KBM-7 (cell line): ENCODE measurements at places on chromosomes 4 and X.
A peak's percentile ranks its signal among the peaks of the same experiment; 100 is the strongest.

GRCh38 chr4:56619816-56620215 is 61.3 kb downstream of the HOPX start:
- DNase-seq = no peak

- no peak for DNase-seq
Measured at GRCh38 chr4:28225050-28225449, 1364.4 kb downstream of the STIM2 start.

GRCh38 chr4:70895811-70896491 is 6.2 kb upstream of the MOB1B start:
- peak; percentile 40 for DNase-seq

DNA sequence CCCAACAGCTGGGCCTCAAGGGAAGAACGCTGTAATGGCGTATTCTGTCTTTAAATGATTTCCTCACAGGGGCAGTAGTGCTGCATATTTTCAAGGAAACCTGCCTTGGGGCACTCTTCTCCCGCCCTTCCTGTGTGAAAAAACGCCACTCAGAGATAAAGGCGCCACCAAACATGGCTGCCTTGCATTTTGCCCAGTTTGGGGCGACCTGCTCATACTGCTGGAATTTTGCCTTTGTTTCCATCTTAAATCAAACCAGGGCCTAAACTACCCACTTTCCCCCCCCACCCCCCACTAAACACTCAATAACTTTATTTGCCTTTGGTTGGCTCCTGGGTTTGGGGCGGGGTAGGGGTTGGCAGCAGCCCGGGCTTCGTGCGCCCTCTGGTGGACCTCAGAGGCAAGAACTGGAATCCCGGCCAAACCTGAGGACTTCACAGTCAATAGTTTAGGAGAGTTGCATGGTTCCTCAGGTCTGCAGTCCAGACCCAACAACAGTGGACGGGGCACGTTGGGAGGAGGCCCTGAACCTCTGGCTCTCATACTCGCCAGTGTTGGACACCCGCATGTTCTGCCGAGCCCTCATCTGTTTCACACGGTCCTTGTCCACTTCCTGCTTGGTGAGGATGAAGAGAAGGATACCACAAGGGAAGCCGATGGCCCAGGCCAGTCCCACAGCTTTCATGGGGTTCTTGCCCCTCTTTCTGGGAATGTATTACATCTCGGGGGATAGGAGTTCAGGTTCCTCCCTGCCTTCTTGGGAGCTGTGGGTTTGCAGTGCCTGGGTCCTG is 220.1 kb upstream of the STK26 start:
- DNase-seq = no peak

GRCh38 chrX:70755850-70756249 is 152.7 kb downstream of the TEX11 start:
- DNase-seq = no peak

DNA sequence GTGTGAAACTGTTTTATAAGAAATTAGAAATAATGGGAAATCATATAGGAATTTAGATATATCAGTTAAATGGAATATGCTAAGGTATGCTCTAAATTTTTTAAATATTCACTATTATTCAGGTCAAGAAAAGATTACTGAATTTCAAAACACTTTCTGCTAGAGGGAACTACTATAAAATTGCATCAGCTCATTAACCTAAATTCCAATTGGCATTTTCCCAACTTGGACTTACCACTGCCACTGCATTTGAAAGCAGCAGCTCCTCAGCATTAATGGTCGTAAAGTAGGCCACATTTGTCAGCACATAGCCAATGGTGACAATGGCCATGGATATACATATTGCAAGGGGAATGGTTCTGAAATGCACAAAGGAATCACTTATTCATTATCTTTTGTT is 57.3 kb downstream of the SLC7A11 start:
- DNase-seq = no peak

- no peak for DNase-seq
Measured at GRCh38 chr4:8525383-8526120, 54.6 kb upstream of the GPR78 start.

GRCh38 chr4:71338846-71339593 is at the start of gene SLC4A4:
Gene SLC4A4 (plus strand): TSS chr4:71339020.
- DNase-seq = peak; percentile 14

- DNase-seq = no peak
Measured at GRCh38 chr4:72779241-72779640, 210.2 kb upstream of the ADAMTS3 start.

GRCh38 chr4:168884251-168885124 is 125.6 kb downstream of the CBR4 start:
- DNase-seq = no peak

GRCh38 chr4:42366959-42367358 is 30.3 kb upstream of the SHISA3 start:
- DNase-seq = no peak

DNA sequence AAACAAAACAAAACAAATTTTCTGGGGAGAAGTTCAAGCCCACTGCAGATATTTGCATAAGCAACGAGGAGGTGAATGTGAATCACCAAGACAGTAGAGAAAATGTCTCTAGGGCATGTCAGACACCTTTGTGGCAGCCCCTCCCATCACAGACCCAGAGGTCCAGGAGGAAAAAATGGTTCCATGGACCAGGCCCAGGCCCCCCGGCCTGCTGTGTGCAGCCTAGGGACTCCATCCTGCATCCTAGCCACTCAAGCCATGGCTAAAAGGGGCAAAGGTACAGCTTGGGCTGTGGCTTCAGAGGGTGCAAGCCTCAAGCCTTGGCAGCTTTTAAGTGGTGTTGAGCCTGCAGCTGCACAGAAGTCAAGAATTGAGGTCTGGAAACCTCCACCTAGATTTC is 54.0 kb downstream of the LPAR4 start:
- no peak for DNase-seq

DNA sequence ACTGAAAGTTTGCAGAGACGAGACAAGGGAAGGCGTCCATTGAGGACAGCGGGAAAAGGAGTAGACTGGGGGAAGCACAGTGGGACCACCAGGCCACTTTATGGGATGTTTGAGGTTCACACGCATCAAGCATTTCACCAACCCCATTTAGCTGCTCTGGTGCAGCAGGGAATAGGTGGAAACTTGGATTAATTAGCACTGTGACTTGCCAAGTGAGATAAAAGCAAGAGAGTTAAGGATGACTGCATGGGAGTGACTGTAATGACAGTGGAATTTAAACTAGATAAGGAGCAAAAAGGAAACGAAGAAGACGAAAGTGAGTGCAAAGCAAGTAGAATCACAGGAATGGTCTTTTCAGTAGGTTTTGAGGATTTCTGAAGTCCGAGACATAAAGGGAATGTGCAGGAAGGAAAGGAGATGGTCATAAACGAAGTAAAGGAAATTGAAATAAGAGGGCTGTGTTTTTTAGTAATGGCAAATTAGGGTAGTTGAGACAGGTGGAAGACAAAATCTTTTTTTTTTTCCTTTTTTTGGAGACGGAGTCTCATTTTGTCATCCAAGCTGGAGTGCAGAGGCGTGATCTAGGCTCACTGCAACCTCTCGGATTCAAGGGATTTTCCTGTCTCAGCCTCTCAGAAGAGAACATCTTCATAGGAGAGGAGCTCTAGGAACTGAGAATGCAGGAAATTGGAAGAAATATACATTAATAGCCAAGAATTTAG is 119.0 kb upstream of the MAP9 start:
- DNase-seq = no peak

GRCh38 chr4:150038335-150039076 is 39.7 kb upstream of the DCLK2 start:
- DNase-seq = no peak

GRCh38 chrX:26783512-26784225 is 567.7 kb downstream of the MAGEB5 start:
- peak; percentile 71 for DNase-seq

GRCh38 chr4:88743696-88744095 is 46.1 kb upstream of the NAP1L5 start:
- DNase-seq = no peak

- DNase-seq = no peak
Measured at GRCh38 chr4:156146571-156146970, 192.9 kb upstream of the CTSO start.

DNA sequence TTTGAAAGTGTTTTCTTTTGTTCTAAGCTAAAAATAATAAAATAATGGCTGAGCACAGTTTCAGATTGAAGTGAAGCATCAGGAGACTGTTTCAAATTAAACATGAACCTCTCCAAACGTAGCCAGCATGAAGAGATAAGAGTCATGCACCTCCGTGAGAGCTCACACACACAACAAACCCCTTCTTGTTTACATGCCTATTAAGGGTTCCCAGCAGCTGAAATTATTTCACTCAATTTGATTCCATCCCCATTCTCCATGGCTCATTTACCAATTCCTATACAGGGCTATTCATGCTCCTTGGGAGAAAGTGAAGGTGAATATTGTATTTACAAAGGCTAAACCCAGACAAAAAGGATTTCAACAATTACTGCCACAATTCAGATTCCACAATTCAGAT is 954.1 kb upstream of the INTU start:
- no peak for DNase-seq

DNA sequence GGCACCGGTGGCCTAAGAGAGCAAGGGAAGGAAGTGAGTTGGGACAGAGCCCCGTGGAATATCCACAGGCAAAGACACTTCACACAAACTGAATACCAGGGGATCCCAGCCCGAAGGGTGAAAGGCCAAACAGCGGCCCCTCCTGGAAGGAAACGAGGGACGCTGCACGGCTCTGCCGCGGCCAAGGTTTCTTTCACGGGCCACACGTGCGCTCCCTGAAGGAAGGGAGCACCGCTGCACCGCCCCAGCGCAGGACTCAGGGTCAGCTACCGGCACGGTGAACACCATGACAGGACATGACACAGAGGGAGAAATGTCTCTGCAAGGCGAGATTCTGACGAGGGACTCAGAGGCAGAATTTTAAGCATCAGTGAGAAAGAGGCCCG is 31.5 kb upstream of the GTPBP6 start:
- DNase-seq = no peak

DNA sequence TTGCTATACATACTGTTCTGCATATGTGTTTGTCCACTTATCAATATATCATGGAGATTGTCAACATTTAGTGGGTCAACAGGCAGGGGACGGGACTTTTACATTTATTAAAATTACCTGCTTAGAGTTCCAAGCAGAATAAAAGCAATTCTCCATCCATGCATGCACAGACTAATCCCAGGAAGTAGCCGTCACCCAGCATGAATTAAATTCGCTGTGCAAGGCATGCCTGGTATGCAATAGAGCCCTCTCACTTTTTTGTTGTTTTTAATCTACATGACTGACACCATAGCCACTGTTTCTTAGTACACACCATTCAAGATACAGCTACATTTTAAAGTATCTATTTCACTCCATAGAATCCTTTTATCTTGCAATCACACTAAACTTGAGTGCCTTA is 108.9 kb downstream of the USP46 start:
- DNase-seq = no peak

DNA sequence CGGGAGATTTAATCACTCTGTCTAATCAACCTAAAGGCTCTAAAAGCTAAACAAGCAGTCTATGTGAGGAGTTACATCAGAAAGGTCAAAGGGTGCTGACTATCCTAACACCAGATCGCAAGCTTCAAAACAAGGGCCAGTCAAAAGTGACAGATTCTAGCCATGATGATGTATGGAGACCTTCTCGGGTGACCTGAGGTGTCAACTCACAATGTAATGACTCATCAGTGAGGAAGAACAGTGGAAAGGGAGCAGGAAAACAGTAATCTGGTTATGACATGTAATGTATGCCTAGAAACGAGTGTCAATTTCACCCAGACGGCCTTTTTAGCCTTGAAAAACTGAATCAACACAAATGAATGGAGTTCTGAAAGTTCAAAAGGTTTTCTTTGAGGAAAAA is 375.3 kb downstream of the IDS start:
- no peak for DNase-seq

DNA sequence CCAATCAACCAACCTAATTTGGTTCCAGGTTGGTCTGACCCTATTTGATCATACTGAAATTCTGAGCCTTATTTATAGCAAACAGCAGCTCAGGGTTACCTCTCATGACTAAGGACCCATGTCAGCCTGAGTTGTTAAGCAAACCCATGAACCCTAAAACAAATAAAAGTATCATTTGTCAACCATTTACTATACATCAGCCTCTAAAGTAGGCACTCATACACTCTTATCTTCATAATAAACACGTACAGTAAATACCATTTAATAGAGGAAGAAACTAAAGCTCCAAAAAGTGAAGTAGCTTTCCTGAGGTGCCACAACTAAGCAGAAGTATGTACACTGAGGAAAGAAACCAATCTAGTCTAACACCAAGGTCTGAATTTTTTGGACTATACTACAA is 25.2 kb downstream of the MANBA start:
- no peak for DNase-seq

DNA sequence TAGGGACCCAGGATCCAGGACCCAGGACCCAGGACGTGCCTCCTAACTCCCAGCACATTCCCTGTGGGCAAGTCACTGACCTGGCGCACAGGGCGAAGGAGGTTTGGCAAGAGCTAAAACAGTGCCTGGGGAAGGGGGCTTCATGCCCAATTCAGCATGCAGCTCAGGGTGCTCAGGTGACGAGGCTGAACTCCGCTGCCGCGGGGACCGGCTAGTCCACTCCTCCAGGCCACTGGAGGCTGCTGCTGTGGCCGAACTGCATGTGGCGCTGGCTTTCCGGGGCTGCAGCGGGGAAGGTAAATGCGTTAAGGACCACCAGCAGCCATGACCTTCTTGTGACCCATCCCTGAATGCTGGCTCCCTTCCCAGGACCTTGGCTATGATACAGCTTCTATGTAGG is 4.9 kb upstream of the PIM2 start:
- DNase-seq = no peak

GRCh38 chr4:39970671-39971640 is 6.8 kb downstream of the PDS5A start:
- peak; percentile 82 for DNase-seq

GRCh38 chr4:90189178-90189577 is 62.0 kb downstream of the CCSER1 start:
- DNase-seq = no peak

DNA sequence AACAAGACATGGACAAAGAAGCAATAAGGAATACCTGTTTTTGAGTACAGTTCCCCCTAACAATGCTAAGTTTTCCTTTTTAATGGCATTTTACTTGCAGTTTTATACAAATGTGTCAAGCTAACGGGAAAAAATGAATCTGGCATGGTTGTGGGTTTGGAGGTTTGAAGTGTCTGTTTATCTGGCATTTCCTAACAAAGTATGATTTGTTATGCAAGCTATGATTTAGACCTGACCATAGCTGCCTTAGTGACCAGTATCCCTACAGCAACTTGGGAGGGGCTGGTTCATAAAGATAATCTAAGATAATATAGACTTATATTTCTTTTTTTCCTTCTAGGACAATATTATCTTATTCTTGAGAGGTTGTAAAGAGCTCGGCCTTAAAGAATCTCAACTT is 60.6 kb downstream of the LIMCH1 start:
- no peak for DNase-seq

DNA sequence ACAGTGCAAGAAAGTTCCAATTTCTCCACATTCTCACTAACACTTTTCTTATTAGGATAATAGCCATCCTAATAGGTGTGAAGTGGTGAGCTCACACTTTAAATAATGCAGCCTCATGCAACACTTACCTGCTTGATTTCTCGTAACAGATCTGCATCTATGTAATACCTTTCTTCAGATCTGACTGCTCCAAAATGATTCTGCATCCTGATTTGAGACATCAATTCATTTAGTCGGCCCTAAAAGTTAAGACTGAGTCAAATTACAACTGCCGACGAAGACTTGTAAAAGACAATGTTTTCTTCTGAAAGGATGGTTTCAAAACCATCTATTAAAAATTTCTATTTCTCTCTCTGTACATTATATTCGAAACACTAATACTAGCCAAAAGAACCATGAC is 30.7 kb downstream of the NUP54 start:
- DNase-seq = no peak
